ENCODE measurements at places on chromosomes 13 and 19.

DNA sequence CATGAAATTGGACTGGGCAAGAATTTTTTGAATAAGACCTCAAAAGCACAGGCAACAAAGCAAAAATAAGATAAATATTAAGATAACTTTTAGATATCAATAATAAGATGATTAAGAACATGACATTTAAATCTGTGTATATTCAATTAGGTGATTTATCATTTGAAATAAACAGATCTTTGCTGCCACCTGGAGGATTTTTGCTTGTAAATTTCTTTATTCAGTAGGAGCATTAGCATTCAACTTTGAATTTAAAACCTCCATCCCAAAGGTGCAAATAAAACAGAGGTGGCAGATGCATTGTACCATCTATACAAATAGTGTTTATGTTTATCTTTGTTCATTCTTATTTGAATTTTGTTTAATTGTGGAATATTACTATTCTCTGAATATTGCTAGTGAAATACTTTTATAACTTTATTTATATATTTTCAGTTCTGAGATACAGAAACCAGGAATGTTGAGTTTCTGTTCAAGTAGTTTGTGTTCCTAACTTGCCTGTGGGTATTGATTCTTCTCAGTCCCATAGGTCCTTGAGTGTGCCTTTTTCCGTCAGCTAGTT, 20.9 kb downstream of the COG6 start:
- no peak for DNase-seq

DNA sequence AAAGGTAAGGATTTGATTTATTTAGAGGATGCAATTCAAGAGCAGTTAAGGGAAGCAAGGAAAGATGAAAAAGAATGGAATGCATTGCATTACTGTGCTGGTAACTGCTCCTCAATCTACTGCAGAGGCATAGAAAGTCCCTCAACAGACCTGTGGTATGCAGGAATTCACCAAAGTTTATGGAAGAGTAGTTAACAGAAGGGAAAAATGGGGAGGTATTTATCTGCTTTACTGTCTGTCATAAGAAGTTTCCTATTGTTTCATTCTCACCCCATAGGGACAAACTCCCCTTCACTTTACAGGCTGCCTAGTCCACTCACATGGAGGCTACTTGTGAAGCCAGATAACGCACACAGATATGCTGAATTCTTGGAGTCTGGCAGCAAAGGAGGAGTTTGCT, 354.9 kb upstream of the SPRY2 start:
- DNase-seq, result no peak

DNA sequence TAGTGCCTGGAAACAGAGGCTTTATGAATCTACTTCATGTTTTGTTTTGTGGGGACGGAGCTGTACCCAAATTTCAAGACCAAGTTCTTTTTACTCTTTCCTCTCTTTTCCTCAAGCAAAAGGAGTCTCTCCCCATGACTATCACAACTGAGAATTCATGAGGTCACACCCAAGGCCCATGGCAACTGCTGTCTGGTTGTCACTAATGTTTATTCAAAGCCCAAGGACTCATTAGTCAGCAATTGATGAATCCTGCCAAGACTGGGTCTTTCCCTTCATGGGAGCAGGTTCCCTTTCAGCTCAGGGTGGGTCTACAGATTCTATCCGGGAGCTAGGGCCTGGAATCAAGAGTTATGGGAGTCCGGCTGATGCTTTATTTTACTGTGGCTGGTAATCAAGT, 441.5 kb upstream of the PCDH20 start:
- DNase-seq, result no peak

DNA sequence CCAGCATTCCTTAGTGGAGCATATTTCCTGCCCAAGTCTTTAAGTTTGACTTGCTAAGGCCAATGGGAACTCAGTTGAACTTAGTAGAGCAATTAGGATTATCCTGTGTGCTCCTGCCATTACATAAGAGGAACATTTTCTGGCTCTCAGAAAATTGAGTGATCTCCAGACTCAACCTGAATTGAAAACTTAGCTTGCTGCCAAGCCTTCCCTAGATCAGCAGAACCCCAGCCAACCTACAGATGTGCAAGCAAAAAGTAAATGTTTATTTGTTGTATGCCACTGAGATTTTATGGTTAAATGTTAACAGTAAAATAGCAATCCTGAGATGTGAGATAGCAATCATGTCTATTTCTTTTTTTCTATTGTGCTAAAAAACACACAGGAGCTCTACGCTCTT, 350.9 kb downstream of the OLFM4 start:
- no peak for DNase-seq

- DNase-seq, result no peak
Observed at GRCh38 chr13:101231751-101232428, 184.4 kb downstream of the NALCN start.

All from suprapubic skin (tissue), 4 donors.